ENCODE measurements at places on chromosomes 16 and 17. TPM values are rescaled to one million over a fixed set of nuclear protein-coding genes. Genes with fewer than 3 reads are reported as not detected.

DNA sequence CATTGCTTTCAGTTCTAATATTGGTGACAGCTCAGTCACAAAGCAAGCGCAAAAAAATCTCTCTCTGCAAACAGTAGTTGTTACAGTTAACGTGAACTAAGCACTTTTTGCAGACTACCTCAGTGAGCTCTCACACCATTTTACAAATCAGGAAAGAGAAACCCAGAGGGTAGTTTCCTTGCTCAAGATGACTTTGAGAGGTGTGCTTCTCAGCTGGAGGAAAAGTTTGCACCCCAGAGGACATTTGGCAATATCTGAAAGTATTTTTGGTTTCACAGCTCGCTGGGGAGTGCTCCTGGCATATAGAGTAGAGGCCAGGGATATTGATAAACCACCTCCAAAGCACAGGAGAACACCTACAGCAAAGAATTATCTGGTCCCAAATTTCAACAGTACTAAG, 741.1 kb upstream of the EEF2KMT start:
- H3K27me3 ChIP-seq, result peaks cover 11% of the 10 kb centered on the region
- peaks cover 85% of the 10 kb centered on the region for H3K36me3 ChIP-seq
- H3K4me3 ChIP-seq, result no peak overlapping the region

GRCh38 chr17:19492141-19492540, 41.5 kb upstream of the SLC47A1 start:
- H3K4me3 ChIP-seq, result no peak overlapping the region
- H3K27ac ChIP-seq, result peak overlapping the region; percentile 98
- DNase-seq, result no peak
- no peaks in the 10 kb centered on the region for H3K27me3 ChIP-seq
- H3K4me1 ChIP-seq, result peaks cover 60% of the 10 kb centered on the region

DNA sequence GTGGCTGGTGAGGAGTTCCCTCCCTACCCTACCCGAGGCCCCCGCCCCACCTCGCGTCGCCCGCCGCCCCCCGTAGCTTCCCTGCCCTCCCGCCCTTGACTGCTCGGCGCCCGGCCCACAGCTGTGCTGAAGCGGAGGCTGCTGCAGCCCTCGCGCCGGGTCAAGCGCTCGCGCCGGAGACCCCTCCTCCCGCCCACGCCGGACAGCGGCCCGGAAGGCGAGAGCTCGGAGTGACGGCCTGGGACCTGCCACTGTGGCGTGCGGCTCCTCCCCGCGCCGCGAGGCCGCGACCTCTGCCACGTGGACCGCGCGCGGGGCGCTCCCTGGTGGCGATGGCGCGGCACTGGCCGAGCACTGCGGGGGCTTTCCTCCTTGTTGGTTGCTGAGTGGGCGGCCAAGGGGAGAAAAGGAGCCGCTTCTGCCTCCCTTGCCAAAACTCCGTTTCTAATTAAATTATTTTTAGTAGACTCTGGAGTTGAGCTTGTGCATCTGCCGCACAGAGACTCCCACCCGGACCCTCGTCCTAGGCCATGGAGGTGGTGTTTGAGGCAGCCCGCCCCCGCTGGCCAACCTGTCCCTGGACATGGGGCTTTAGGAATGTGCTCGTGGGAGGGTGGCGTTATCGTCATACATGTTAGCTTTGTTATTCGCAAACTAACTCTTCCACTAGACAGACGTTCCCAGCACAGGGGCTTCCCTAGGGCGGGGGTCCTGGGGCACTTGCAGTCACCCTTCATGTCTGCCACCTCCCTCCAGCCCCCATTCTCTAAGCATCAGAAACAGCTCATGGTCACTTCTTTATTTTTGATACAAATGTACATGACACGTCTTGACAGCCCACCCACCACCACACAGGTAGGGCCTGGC, 4.4 kb downstream of the TP53I13 start:
- peaks cover 15% of the 10 kb centered on the region for H3K36me3 ChIP-seq
- H3K27ac ChIP-seq, result no peak overlapping the region
- H3K4me1 ChIP-seq, result peaks cover 10% of the 10 kb centered on the region
- DNase-seq, result peak; percentile 64
- peaks cover 11% of the 10 kb centered on the region for H3K27me3 ChIP-seq
- peak overlapping the region; percentile 37 for H3K4me3 ChIP-seq

- peak overlapping the region; percentile 62 for H3K27ac ChIP-seq
- no peaks in the 10 kb centered on the region for H3K27me3 ChIP-seq
- H3K4me3 ChIP-seq, result no peak overlapping the region
- no peak for DNase-seq
These were observed 1336.6 kb upstream of the CDH8 start for GRCh38 chr16:63372815-63373214.

Gene CBX2
- 85.5 TPM for total RNA-seq

DNA sequence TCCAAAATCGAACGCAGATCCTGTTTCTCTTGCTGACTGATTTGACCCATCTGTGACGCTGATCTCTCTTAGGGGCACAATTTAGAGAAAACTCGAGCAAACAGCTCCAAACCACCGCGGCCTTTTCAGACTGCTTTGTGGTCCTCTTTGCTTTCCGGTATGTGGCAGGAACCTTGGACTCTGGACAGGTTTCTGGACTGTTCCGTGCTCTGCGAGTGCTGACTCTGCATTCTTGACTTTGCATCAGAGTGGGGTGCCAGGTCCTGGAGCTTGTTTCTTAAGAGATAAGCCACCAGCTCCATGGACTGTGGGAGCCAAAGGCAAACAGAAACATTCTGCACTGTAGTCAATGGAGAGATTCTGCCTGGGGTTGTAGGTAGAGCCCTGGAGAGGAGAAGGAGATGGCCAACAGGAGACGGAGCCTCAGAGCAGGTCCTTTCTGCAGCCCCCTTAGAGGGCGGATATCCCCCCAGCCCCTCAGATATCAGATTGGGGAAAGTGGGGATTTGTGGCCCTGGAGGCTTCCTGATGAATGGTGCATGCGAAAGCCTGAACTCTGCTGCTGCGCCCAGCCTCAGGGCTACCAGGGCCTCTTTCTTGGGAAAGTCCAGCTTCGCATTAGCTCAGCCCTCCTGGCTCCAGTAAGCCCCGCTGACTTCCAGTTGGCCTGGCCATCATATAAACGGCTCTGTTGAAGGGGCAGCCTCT, 65.6 kb downstream of the WIPI1 start:
- no peaks in the 10 kb centered on the region for H3K27me3 ChIP-seq
- no peak for DNase-seq
- H3K27ac ChIP-seq, result no peak overlapping the region
- H3K4me3 ChIP-seq, result no peak overlapping the region

Gene GIT1
- 66.9 TPM for total RNA-seq

Gene SPNS2
- total RNA-seq, result 0.87 TPM

DNA sequence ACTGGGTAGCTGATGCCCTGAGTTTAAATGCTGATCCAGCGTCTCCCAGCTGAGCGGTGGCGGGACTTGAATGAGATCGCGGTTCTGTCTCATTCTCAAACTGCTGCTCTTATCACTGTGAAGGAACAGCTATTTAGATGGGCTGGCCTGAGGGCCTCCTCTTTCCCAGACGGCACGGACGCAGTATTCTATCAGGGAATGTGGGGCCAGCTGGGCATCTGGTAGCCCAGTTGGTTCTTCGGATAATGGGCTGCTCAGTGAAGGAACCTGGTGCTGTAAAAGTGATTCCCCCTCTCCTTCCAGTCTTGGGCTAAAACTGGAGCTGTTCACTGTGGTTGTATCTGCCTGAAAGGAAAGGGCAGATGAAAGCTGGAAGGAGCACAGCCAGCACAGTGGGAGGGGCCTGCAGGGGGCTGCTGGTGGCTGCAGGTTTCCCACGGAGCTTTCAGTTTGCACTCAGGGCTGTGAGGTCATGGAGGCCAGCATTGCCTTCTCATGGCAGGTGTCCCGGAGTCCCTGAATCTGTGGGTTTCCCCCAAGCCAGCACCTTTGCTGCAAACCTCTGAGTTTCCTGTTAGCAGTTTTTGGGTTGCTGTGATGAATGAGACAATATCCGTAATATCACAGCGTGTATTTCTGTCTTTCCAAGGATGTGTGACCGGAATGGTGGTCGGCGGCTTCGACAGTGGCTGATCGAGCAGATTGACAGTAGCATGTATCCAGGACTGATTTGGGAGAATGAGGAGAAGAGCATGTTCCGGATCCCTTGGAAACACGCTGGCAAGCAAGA, 3.6 kb downstream of the IRF8 start:
- H3K27ac ChIP-seq, result no peak overlapping the region
- H3K4me1 ChIP-seq, result peaks cover 4% of the 10 kb centered on the region
- DNase-seq, result no peak
- no peak overlapping the region for H3K4me3 ChIP-seq
- H3K36me3 ChIP-seq, result no peaks in the 10 kb centered on the region

Gene IRX5
- total RNA-seq, result 0.35 TPM

Gene NPIPB9
- total RNA-seq, result 2.5 TPM

GRCh38 chr16:53911513-53911912, 207.6 kb downstream of the FTO start:
- peaks cover 14% of the 10 kb centered on the region for H3K4me1 ChIP-seq
- no peaks in the 10 kb centered on the region for H3K27me3 ChIP-seq
- no peak for DNase-seq
- H3K36me3 ChIP-seq, result no peaks in the 10 kb centered on the region
- H3K4me3 ChIP-seq, result no peak overlapping the region

- H3K4me1 ChIP-seq, result peaks cover 36% of the 10 kb centered on the region
- no peak overlapping the region for H3K4me3 ChIP-seq
- DNase-seq, result peak; percentile 21
- no peaks in the 10 kb centered on the region for H3K36me3 ChIP-seq
These were observed 13.1 kb downstream of the SOST start for GRCh38 chr17:43745541-43745940.

DNA sequence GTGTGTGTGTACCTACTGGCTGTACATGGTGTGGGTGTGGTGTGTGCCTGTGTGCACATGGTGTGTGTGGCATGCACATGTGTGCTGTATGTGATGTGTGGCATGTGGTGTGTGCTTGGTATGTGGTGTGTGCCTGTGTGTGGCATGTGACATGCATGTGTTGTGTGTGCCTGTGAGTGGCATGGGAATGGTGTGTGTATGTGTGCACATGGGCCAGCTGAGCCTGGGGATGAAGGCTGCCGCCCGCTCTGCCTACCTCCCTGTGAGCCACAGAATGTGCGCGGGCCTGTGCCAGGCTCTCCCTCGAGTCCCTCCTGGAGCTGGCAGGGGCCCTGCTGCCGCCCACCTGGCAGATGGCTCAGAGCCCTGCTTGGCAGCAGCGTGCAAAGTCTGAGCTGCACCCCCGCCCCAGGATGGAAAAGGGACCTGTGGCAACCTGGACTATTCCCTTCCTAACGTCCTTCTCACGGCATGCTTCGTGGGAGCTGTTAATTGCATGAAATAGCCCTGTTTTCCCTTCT, 9.3 kb downstream of the PRSS27 start:
- peak overlapping the region; percentile 70 for H3K27ac ChIP-seq
- no peaks in the 10 kb centered on the region for H3K27me3 ChIP-seq
- H3K4me1 ChIP-seq, result peaks cover 3% of the 10 kb centered on the region
- peaks cover 10% of the 10 kb centered on the region for H3K36me3 ChIP-seq

DNA sequence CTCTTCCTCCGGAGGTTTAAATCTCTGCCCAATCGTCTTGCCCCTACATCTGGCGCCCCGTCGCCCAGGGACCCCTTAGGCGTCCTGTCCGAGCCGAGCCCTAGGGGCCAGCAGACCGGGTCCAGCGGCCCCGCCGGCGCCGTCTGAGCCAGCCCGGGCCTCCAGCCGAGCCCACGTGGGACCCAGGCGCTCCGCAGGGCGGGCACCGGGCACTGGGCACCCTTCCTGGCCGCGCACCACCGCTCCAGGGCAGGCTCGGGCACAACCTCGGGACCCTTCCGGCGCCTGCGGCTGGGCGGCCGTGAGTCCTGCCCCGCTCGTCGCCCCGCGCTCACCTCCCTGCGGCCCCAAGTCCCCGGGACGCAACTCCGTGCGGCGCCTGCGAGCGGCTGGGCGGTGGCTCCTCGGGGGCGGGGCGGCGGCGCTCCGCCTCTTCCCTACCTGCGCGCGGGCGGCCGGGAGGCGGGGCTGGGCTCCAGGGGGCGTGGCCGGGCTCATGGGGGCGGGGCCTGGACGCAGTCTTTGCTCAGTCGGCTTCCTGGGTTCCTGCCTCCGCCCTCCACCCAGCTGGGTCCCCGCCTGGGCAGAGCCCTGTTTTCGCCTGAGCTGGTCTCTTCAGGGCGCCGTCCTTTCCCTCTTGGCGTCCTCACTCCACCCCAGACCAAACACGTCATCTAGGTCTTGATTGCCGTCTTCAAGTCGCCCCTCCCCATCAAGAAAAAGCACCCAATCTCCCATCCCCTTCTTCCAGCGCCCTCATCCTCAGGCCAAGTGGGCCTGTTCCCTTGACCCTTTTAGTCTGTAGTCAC, at the start of gene RHBDF2:
Gene RHBDF2 (minus strand): TSS at position 406 of the 809 bp plus-strand sequence. CDS start 19,899 bp downstream, outside the sequence.
- DNase-seq, result peak; percentile 95
- H3K27ac ChIP-seq, result peak within 1 kb of the TSS; percentile 62
- peaks cover 5% of the 10 kb centered on the region for H3K27me3 ChIP-seq
- H3K4me1 ChIP-seq, result peaks cover 48% of the 10 kb centered on the region

GRCh38 chr17:3502466-3502865, 26.7 kb downstream of the ASPA start:
- no peak overlapping the region for H3K27ac ChIP-seq
- H3K36me3 ChIP-seq, result peaks cover 16% of the 10 kb centered on the region
- no peak for DNase-seq
- H3K4me3 ChIP-seq, result no peak overlapping the region
- H3K27me3 ChIP-seq, result no peaks in the 10 kb centered on the region
- peaks cover 25% of the 10 kb centered on the region for H3K4me1 ChIP-seq

Gene SSTR5
- 0.78 TPM for total RNA-seq

Gene TM4SF5
- not detected for total RNA-seq

- H3K36me3 ChIP-seq, result no peaks in the 10 kb centered on the region
- no peaks in the 10 kb centered on the region for H3K4me1 ChIP-seq
- H3K27me3 ChIP-seq, result no peaks in the 10 kb centered on the region
- H3K4me3 ChIP-seq, result no peak overlapping the region
These were observed 15.1 kb downstream of the TIMM22 start for GRCh38 chr17:1011760-1012735.

DNA sequence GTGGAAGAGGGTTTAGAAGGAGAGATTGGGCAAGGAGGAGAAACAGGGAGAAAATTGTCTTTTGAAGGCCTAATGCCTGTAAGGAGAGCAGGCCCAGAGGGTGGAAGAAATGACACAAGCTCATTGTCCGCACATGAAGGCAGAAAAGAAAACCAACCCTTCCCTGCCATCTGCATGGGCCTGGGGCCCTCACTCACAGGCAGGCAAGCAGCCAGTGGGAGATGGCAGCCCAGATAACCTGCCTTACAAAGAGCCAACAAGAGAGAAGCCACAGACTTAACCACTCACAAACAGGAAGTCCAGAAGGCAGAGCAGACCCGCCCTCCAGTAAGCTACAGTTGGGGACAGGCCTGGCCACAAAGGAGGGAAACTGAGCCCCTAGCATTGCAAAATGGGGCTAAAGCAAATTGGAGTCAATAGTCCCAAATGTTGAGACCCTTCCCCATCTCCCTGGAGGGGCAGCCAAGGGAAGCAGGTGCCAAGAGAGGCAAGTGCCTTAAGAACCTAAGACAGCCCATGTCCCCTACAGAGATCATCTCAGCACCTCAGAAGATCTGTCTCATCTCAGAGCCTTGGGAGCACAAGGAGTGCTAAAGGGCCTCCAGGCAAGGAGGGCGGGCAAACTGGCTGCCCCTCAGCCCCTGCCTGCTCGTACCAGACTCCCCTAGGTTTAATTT, 7.3 kb upstream of the TSPOAP1 start:
- no peak for DNase-seq
- H3K4me1 ChIP-seq, result peaks cover 59% of the 10 kb centered on the region
- no peaks in the 10 kb centered on the region for H3K27me3 ChIP-seq

GRCh38 chr17:79793924-79794304, 3.0 kb downstream of the CBX8 start:
- H3K4me1 ChIP-seq, result peaks cover 34% of the 10 kb centered on the region
- H3K36me3 ChIP-seq, result no peaks in the 10 kb centered on the region
- peak; percentile 63 for DNase-seq
- no peak overlapping the region for H3K27ac ChIP-seq
- peak overlapping the region; percentile 60 for H3K4me3 ChIP-seq
- peaks cover 92% of the 10 kb centered on the region for H3K27me3 ChIP-seq

Data from WTC11 (cell line).